ENCODE measurements at places on chromosomes 2 and 18.

DNA sequence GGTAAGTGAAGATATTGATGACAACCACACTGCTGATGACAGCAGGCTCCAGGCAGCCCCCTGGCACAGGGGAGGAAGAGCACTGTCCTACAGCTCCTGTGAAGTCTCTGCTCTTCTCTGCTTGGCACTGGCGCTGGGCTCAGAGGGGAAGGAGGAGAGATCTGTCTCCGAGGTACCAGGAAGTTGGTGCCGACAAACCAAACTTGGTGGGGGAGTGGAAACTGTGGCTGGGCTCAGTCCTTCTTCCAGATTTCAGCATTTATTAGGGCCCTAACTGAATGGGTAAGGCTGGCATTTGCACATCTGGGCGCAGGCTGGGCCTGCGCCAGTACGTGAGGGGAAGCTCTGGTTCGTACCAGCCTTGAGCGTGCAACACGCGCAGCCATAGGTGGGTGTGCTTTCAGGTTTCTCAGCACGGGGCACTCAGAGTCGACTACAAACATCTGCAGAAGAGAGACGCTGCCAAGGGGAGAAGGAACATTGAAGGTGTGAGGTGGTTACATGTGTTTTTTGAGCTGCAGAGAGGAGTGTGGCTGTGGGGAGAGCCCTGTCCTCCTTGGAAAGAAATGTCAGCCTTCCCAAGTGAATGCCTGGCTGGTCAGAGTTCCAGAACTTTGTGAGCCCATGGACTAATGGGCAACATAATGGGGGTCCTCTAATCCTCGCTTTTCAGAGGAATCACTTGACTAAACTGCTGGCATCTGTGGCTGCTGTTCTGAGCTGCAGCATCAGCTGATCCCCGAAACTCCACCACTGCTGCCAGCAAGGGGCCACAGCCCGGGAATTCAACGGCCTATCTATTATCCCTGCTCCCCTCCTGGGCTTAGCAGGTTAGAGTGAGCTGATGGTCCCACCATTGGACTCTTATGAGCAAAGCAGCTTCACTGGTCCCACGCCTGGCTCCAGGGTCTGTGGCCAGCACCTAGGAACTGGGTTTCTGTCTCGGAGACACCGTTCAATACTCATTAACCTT is 55.2 kb upstream of the SEMA4C start:
- DNase-seq = peak; percentile 33

GRCh38 chr2:55518841-55519165 is 715 bp upstream of the CFAP36 start:
- DNase-seq = peak; percentile 7

GRCh38 chr2:187775196-187775595 is 221.0 kb upstream of the TFPI start:
- no peak for DNase-seq

DNA sequence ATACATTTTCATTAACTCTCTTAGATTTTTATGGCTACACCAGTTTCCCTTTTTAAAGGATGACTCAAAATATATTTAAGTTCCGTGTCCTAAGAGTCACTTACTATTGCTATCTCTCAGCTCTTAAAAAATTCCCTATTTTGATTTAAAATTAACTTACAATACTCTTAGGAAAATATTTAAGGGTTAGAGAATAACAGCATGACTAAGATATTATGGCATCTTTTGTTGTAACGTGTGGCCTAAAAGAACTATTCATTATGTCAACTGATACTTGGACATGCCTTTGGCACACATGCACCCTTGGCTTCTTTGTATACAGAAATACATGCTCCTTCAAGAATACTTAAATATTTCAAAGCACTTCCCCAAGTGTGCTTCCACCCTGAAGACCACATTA is 42.3 kb downstream of the SCN3A start:
- no peak for DNase-seq

DNA sequence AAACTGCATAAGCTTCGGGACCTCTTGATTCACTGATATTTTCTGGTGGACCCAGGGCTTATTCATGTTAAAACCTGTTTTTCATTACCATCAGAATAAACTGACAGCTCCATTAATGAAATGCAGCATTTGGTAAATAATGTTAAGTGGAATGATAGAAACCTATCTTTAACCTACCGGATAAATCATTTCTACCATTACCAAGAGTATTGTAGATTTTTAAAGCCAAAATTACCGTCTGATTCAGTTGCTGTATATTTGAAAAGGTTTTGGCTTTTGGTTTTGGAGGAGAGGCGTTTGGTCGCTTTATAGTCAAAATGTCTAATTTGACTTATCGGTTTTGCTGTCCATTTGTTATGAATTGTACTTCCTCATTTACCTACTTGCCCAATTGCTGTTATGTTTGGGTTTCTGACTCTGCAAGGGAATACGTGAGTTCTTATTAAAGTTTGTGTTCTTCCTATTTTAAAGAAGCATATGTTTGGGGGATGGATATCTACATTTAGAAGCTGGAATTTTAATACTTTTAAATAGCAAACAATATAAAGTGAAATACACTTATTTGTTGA is 1.0 kb upstream of the CUL3 start:
- no peak for DNase-seq

- no peak for DNase-seq
Measured at GRCh38 chr2:5540856-5541255, 151.3 kb upstream of the SOX11 start.

DNA sequence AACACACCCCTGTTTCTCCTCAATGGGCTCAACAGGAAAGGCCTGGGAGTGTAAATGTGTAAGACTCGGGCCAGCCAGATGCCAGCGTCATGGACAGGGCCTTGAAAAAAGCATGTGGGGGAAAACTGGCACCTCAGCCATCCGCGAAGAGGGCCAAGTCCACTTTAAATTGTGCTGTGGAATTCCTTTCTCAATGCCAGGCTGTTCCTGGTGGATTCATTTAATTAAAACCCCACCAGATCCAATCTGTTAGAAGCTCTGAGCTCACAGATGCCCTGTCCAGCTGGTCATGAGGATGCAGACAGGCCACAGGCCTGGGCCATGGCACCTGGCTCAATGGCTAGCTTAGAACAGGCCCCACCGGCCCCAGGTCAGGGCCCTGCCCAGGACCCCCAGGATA is 24.8 kb downstream of the KCNK3 start:
- DNase-seq = no peak

GRCh38 chr18:8549254-8549757 is 59.9 kb upstream of the RAB12 start:
- DNase-seq = no peak

DNA sequence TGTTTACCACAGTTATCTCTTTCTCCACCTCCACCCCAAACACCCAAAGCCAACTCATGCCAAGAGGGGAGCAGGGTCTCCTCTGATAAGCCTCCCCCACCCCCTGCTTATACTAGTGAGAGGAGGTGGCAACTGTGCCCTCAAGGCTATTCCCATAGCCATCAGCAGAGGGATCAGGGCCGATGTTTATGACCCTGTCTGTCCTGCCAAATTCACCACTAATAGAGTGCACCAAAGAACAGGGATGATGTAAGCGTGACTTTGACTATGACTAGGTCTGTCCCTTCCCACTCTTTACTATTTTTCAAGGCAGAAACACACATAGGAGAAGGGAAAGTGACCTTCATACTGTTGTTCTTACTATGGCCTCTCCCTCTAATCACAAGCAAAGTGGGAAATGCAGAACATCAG is 74.6 kb downstream of the CLHC1 start:
- DNase-seq = no peak

DNA sequence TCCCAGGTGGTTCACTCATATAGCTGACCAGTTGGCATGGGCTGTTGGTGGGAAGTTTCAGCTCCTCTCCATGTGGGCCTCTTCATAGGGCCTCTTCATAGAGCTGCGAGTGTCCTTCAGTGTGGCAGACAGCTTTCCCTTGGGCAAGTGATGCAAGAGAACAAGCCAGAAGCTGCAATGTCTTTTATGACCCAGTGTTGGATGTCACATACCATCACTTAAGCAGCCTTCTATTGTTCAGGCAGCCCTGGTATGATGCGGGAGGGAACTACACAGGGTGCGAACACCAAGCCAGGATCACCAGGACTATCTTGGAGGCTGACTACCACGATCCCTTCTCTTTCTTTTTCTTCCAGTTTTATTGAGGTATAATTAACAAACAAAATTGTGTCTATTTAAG is 126.5 kb upstream of the ITGA6 start:
- no peak for DNase-seq

DNA sequence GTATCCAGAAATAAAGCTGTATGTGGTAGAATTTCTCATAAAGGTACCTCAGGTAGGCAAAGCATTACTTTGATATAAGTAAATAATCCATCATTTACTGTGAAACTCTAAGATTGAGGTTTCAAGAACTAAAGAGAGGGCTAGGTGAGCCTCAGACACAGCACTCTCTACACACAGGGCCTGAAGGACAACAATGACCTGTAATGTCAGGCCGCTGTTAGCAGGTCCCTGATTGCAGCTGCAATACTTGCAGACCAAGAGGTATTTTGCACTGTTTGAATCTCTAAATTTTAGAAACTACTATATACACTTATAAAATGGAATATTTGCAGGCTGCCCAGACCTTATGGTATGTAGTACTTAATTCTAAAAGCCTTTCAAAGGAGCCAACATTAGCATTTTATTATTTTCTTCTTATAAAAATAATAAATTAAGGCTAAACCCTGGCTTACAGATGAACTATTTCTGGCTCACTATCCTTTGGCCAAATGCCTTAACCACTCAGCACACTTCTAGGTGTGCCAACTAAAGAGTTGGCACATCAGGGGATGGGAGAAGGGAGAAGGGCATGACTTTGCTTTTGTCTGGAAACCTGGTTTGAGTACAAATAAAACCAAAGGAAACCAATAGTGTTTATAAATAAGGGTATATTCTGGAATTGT is 66.7 kb upstream of the SLC39A10 start:
- no peak for DNase-seq

DNA sequence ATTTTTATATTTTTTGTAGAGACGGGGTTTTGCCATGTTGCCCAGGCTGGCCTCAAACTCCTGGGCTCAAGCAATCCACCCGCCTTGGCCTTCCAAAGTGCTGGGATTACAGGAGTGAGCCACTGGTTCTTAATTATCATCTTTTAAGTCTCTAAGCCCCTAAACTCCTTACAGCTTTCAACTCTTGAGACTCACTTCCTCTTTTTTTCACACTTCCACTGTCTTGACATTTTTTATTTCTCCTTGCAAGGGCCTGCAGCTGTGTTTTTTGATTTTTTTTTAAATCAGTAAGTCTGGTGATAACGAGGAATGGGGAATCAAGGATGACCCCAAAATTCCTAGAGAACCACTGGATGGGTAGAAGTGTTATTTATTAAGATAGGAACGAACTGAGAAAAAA is 8.6 kb upstream of the ABCB11 start:
- DNase-seq = no peak

DNA sequence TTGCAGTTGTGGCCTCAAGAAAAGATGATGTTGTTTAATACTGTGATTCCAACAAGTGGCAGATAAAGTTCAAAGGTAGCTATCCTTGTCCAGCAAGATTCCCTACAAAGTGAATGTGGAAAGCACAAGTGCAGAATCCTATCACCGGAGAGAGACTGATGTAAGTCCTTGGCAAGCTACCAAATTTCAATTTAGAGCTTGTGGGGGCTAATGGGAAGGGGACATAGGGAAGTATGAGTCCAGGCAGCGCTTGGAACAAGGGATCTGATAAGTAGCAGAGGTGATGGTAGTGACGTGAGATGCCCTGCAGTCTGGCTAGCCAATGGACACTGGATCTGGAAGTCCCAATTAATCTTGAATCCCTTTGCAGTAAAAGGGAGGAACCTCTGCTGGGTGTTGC is 165.2 kb upstream of the DTNA start:
- no peak for DNase-seq

DNA sequence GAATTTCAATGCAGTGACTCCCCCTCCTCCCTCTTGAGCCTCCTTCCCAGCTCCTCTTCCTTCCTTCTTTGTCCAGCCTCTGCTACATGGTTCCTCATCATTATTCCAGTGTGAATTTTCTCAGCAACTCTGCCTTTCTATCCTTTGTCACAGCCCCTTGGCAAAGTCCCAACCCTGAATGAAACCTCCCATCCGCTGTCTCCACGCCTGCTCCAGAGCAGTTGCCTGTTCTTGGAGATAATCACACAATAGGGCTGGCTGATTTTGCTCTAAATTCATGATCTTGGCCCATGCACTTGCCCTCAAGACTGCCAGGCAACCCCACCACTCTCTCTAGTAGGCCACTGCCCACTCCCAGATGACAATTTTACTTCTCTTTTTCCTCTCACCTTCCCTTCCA is 61.4 kb downstream of the BCL2L11 start:
- DNase-seq = no peak
